ENCODE measurements at places on chromosomes 3 and 15.

DNA sequence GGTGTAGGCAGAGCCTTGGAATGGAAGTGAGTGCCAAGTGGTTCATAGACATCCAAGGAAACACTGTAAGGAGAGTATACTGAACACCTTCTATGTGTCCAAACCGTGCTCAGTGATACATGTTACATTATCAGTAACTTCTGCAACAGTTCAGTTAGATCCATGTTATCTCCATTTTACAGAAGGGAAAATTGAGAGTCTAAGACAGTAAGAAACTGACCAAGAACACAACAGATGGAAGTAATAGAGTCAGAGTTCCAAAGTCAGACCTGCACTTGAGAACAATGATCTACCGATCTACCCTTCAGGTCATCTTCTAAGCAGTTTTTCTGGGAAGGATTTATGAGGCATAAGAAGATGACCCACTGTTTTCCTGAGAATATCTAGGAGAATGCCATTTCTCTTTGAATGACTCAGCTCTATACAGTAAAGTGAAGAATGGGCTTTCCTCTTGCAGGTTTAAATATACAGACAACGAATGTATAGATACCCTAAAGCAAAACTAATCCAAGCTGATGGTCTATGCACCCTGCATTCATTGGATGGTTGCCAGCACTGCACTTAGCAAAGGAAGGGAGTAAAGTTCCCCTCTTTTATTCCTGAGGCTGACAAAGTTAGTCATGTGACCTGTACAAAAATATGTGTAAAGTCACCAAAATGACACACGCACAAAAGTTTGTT lies 604.1 kb upstream of the MDFIC2 start:
- DNase-seq = no peak

DNA sequence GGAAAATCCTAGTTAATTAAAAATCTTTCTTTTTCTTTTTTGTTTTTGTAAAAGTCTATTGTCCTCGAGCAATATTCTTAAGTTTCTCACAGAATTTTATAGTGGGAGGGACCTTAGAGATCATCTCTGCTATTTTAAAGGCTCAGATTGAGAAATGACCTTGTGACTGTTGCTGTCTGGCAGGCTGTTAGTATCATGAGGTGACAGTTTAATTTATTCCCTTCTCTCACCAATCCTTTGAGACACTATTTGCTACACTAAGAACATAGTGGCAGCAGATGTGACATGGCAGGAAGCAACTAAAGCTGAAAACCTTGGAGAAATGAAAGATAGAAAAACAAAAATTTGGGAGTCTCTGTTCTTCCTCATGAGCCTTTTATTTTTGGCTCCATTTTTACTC lies 24.9 kb downstream of the APPL1 start:
- DNase-seq = no peak

DNA sequence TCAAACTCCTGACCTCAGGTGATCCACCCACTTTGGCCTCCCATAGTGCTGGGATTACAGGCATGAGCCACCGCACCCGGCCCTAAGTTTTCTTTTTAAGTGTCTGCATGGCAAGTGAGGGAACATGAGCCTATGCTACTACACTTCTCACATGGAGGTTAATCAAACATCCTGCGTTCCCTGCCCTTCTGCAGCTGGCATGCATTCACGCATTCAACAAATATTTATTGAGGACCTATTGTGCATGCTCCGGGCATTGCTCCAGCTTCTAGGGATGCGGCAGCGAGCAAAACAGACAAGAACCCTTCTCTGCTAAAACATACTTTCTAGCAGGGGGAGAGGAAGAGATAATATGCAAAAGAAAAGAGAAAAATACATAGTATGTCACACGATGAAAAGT lies 42.6 kb upstream of the ACKR4 start:
- DNase-seq = no peak

- DNase-seq = no peak
Measured at GRCh38 chr3:36701249-36701572, 63.1 kb downstream of the DCLK3 start.

DNA sequence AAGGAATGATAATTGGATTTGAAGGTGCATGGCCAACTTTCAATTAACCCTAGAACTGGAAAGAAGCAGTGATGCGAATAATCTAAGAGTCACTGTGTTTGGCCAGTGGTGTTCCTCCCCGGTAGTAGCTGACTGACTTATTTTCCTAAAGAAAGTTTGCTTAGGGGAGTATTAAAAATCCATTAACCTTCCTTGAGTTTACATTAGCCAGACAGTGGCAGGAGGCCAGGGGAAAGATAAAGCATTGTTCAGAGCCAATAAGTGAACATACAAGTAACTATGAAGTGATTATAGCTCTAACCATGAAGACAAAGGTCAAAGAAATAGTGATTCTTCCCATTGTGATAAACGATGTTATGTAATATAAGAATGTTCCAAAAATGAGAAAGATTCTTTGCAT lies 8.9 kb upstream of the TMEM202 start:
- peak; percentile 75 for DNase-seq

- no peak for DNase-seq
Measured at GRCh38 chr15:101045236-101045646, 126.1 kb downstream of the LRRK1 start.

DNA sequence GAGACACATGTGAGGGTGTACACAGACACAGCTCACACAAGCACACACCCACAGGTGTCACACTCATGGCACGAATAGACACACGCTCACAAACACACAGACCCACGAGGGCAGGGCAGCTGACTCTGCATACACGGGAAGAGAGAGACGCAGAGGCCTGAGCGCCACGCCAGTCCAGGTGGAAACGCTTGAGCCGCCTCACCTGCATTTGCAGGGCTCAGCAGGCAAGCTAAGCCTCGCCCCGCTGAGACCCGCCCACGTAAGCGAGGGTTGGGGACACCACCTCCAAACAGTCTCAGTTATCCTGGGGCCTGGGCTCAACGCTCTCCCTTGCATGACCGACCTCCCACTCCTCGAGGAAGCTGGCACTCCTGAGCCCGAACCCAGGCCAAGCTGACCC lies 73.2 kb downstream of the TLE3 start:
- no peak for DNase-seq

DNA sequence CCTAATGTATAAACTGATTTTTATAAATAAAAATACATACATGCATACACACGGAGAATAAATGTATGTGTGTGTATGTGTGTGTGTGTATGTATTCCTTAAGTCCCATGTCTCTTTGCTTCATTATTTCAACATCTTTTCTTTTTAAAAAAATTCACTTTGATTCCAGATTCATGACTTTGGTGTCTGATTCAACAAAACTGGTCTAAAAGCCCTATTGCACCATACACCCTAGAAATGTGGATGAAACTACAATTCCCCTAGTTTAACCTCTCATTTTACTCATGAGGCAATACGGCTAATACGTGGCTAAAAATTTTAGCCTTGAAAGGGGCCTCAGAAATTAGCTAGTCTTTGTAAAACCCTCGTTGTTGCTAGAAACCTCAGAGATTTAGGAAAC lies 228.1 kb downstream of the ADAMTS9 start:
- DNase-seq = peak; percentile 59

DNA sequence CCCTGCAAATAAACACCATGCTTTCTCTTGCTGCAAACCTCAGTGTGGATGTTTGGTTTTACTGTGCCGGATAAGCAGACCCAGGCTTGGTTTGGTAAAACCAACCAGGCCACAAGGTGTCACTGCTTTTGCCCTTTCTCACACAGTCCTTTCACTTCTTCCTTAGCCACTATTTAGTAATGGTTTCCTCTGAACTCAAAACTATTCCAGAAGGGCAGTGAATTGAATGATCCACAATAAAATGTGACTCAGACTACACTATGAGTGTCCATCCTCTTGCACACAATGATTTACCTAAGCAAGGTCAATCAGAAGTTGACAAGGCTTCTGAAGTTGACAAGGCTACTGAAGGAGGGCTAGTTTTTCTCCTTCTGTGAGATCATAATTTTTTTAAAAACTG lies 552.4 kb upstream of the CCDC54 start:
- peak; percentile 76 for DNase-seq

- DNase-seq = peak; percentile 86
Measured at GRCh38 chr15:74375303-74375693, 7.9 kb upstream of the CYP11A1 start.

DNA sequence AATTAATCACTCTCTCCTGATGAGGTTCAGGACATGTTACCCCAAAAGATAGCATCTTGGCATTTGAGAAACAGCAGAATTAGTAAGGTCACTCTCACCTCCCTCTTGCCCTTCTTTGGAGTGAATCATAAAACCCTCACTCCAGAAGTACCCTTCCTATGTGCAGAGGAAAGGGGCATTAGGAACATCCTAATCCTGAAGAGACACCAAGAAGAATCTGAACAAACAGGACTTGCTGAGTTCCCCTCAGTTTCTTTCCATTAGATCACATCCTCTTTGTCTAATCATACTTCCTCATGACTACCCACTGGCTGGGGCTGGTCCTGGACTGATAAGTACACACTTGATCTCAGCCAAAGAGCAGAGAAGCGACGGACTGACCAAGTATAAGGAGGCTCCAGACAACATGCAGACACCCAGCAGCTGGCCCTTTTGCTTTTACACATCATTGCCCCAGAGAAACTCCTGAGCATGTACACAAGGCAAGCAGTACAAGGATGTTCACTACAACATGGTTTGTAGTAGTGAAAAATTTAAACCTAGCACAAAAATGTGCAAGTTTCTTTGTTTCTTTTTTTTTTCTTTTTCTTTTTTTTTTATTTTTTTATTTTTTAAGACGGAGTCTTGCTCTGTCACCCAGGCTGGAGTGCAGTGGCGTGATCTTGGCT lies 15.0 kb upstream of the TM6SF1 start:
- DNase-seq = peak; percentile 74

- peak; percentile 72 for DNase-seq
Measured at GRCh38 chr3:141405025-141405424, 36.7 kb downstream of the ZBTB38 start.
